ENCODE measurements at places on chromosomes 6 and 20.

GRCh38 chr6:29831776-29832175 is 4.2 kb downstream of the HLA-G start:
- DNase-seq = no peak

DNA sequence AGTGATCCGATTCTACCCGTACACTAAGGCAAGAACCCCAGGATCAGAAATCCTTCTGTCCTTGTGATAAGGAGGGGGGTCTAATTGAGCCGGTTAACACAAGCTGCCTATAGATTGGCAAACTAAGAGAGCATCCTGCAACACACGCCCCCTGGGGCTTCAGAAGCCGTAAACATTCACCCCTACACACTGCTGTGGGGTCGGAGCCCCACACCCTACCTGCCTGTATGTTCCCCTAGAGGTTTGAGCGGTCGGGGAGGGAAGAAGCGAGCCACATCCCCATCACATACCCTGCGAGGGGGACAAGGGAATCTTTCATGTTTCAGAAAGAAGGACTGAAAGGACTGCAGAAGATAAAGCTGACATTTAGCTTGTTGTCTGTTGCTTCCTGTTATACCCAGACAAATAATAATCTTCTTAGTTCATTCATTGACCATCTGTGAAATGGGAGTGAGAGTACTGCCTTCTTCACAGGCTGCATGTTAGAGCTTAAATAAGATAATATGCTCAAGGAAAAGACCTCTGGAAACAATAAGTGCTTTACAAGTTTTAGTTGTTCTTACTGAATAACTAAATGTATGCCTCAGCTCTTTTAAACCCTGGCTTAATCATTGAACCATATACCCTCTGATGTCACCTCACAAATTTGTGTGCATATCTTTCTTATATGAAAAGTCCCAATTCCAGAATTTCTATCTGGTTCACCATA is 74.2 kb upstream of the RNF217 start:
- no peak for DNase-seq

- no peak for DNase-seq
These were observed 449.6 kb downstream of the C6orf118 start for GRCh38 chr6:164859816-164860215.

- DNase-seq = peak; percentile 50
These were observed 30.1 kb upstream of the SLC16A10 start for GRCh38 chr6:111057074-111057752.

- DNase-seq = no peak
These were observed 3.5 kb upstream of the LAMP5 start for GRCh38 chr20:9510911-9511310.

GRCh38 chr6:43730634-43731033 is 39.4 kb upstream of the VEGFA start:
- no peak for DNase-seq

DNA sequence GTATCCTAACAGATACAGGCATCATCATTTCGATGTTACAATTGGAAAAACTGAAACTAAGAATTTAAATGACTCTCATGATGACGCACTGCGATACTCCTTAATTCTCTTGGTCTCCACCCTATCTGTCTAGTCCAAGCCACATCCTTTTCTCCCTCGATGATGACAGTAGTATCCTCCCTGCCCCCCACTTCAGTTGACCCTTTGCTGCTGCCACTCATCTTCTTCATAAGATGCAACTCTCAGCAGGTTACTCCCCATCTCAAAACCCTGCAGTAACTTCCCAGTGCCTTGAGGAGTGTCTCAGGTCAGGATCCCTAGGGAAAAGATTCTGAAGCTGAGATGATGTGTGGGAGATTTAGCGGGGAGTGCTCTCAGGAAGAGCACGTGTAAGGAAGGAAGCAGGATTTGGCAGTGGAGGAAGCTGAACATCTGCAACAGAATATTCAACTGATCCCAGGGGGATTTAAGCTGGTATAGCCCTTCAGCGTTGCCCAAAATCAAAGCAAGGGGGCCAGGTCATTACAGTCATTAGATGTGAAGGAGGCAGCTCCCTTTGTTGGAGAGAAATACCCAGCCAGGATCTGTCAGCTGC is 16.1 kb downstream of the JPH2 start:
- DNase-seq = no peak

DNA sequence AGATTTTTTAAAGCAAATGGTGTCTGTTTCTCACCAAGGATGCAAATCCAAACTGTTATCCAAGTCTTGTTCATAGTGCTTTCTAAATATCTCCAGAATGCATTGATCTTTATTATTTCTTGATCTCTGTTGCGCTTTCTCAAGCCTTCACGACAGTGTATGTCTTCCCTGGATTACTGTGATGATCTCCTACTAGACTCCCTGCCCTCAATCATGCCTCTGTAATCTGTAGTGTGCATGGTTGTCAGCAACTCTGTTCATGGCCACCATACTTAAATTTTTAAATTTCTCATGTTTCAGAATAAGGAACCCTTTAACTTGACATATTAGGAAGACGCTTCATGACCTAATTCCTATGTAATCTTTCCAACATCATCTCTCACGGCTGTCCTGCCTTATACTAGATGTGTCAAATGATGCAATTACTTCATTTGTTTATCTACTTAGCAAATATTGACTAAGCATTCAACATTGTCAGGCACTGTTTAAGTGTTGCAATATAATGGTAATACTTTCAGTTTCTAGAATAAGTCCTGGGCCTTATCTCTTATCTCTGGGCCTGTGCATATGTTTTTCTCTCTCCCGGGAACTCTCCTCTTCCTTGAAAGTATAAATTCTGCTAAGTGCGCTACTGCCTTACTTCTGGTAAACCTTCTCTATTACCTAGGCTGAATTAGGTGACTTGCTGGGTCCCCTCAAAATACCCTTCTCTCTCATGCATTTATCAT is 25.6 kb upstream of the AHI1 start:
- no peak for DNase-seq

DNA sequence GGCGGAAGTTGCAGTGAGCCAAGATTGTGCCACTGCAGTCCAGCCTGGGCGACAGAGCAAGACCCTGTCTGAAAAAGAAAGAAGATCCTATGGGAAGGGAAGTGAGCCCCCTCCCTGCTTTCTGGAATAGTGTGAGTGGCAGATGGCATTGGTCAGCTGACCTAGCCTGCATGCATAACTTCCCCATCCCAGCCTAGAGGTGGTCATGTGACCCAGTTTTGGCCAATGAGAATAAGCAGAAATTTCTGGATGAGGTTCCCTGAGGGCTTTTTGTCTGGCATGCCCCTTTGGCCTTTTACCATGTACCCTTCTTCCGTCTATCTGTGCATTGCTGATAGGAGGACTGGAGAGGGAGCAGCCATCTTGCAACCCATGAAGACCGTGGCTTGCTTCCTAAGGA is 269.3 kb downstream of the NRN1 start:
- no peak for DNase-seq

DNA sequence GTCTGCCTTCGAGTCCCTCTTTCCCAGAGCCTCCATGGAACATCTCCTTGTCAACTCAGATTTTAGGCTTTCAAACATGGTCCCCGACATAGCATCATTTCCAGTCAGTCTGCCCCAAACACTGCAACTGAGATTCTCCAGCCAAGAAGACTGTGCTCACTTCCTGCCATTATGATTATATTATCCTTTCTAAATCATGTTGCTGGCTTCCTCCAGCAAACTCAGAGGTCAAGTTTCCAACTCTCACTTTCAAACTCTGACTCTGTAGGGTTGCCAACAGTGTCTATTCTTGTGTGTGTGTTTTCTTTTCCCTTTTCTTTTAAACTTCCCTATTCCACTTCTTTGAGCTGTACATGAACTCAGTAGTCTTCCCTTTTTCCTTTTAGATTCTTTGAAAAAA is 61.2 kb upstream of the TRAF3IP2 start:
- DNase-seq = no peak

DNA sequence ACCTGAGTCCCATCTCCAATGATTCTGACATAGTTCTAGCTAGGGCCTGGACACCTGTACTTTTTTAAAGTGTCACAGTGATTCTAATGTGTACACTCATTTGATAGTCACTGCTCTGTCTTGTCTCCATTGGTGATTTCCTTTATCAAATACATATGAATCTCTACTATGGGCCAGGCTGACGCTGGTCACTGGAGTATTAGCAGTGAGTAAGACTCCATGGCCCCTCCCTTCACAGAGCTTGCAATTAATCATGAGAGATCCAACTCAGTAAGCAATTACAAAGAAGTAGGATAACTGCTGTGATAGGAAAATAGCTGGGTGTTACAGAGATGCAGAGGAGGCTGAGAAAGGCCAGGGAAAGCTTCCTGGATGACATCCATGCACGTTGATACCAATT is 19.3 kb upstream of the SASH1 start:
- DNase-seq = no peak

- no peak for DNase-seq
These were observed 20.4 kb upstream of the MCUR1 start for GRCh38 chr6:13834790-13835189.

DNA sequence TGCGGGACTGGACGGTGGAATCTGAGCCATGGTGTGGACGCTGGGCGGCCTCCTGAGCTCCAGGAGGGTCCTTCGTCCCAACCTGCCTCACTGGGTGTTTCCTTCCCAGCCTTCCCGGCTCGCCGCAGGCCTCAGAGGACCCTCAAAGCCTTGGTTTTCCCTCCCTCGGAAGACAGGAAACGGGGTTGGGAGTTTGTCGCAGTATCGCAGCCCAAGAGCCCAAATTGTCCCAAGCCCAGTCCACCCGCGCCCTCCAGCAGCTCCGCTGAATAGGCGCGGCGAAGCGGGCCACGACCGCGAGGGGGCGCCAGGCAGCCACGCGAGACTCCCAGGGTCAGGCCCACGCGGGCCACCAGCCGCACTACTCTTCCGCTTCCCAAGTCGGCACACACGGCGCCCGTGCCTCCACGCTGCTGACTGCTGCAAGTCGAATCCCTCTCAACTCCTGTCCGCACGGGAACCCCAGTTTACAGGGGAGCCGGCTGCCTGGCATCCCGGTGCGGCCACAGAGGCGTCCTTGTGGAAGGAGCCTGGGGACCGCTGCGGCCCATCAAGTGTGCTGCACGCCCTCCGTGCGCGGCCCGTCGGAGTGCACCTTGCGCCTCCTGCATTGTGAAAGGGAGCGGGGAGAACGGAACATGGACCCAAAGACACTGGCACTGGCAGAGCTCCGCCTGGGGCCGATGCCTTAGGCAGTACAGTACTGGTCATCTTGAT is 40.4 kb upstream of the HMGA1 start:
- peak; percentile 83 for DNase-seq

DNA sequence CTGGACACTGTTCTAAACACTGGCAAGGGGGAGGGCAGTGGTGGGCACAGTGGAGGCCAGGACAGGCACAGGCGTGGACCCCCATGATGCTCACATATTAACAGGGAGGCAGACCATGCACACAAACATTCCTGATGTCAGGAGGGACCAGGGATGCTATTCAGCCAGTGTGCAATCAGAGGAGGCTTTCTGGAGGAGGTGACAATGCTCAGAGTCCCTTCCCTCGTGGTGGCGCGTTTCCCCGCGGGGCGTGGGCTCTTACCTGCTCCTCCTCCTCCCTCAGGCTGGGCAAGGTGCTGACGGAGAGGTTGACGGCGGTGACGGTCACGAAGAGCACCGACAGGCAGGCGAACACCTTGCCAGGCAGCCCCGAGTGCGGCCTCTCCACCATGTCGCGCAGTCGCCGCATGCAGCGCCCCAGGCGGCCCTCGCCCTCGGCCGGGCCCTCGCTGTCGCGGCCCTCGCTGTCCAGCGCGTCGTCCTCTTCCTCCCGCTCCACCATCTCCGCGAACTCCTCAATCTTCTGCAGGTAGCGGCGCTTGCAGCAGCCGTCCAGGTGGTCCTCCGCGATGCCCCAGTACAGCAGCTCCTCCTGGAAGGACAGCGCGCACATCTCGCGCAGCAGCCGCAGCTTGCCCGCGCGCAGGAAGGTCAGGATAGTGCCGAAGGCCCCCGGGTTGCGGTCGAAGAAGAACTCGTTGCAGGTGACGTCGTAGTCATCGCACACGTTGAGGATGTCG is 13.4 kb downstream of the KCNG1 start:
- DNase-seq = no peak

- DNase-seq = no peak
These were observed 1.7 kb downstream of the SCML4 start for GRCh38 chr6:107822176-107823046.

DNA sequence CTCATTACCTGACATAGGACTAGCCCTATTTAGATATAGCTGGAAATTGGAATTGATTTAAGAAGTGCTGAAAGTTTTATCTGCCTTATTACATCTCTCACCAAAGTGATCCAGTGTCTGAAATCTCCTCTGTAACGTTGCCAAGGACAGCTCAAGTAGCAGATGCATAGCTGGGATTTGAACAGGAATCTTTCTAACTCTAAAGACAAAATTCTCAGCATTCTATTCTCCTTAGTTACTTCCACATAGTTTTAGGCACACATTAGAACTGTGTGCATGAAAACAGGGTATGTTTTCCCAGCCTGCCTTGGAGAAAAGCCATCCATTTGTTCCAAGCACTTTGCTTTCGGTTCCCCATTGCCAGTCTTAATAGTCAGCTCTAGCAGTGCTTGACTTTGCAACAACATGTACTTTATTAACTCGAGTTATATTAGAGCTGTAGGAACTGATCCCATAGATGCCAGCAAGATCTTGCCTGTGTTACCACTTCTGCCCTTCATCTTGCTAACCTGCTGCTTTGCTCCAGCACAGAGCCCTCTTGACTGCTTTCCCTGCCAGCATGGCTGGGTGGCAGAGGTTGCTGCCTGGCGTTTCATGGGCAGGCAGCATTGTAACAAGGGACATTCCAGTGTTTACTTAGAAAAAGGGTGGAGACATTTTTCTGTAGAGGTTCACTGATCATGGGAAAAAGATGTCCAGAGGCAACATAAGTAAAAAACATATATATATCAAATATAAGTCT is 56.1 kb upstream of the STMND1 start:
- DNase-seq = peak; percentile 15

GRCh38 chr6:45681860-45682511 is 304.3 kb upstream of the SUPT3H start:
- no peak for DNase-seq

DNA sequence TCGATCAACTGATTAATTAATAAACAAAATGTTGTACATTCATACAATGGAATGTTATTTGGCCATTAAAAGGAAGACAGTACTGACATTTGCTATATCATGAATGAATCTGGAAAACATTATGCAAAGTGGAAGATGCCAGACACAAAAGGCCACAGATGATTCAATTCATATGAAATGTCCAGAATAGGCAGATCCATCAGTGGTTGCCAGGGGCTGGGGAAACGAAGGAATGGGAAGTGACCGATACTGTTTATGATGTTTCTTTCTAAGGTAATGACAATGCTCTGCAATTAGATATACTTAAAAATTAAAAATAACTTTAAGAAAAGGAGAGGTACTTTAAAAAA is 37.2 kb downstream of the ELOVL5 start:
- DNase-seq = no peak

- no peak for DNase-seq
These were observed 37.8 kb downstream of the EDN1 start for GRCh38 chr6:12327988-12328387.

DNA sequence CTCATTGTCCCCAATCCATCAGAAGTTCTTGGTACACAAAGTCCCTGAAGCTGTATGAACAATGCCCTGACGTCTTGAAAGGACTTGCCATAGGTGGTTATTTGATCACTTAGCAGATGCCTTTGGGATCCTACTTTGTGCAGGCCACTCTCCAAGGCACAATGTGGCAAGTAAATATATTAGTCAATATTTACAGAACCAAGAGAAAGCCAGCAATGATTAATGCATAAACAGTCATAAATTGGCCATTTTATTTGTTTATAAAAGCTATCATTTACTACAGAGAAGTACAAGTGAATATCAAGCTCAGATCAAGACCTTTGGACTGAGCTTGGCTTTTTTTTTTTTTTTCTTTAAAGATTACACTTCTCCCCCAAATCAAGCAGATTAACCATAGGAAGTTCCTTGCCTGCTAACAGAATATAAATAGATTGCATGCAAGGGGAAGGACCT is 161.8 kb downstream of the MTHFD1L start:
- no peak for DNase-seq

GRCh38 chr20:41362748-41363140 is 3.9 kb downstream of the EMILIN3 start:
- DNase-seq = no peak

All from HT-29 (cell line).